Common myeloid progenitor, CD34-positive (primary cell): ENCODE measurements at places on chromosomes 16 and 17.

GRCh38 chr16:57621521-57622271 lies 6.7 kb upstream of the ADGRG1 start:
- no peak for DNase-seq

- DNase-seq = no peak
These were observed 6.1 kb downstream of the PIK3R5 start for GRCh38 chr17:8959312-8959918.

GRCh38 chr16:57592591-57593003 lies 35.8 kb upstream of the ADGRG1 start:
- DNase-seq = peak; percentile 85

GRCh38 chr17:38967290-38967738 lies at the start of gene FBXO47:
FBXO47 (minus strand) TSS chr17:38967403; CDS start chr17:38963025, 4,378 bp downstream.
- DNase-seq = peak; percentile 93

GRCh38 chr17:14904386-14904785 lies 360.7 kb downstream of the PMP22 start:
- DNase-seq = peak; percentile 68

GRCh38 chr16:72921620-72922019 lies 126.3 kb downstream of the ZFHX3 start:
- DNase-seq = no peak

DNA sequence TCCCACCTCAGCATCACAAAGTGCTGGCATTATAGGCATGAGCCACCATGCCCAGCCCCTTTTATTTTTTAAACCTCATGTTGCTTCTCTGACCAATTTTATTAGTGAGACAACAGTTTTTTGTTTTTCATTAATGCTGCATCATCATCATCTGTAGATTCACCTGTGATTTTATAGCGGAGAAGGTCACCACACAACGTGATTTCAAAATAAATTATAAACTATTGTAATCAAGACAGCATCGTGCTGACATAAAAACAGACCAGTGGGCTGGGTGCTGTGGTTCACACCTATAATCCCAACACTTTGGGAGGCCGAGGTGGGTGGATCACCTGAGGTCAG lies 28.7 kb upstream of the METTL9 start:
- DNase-seq = no peak

DNA sequence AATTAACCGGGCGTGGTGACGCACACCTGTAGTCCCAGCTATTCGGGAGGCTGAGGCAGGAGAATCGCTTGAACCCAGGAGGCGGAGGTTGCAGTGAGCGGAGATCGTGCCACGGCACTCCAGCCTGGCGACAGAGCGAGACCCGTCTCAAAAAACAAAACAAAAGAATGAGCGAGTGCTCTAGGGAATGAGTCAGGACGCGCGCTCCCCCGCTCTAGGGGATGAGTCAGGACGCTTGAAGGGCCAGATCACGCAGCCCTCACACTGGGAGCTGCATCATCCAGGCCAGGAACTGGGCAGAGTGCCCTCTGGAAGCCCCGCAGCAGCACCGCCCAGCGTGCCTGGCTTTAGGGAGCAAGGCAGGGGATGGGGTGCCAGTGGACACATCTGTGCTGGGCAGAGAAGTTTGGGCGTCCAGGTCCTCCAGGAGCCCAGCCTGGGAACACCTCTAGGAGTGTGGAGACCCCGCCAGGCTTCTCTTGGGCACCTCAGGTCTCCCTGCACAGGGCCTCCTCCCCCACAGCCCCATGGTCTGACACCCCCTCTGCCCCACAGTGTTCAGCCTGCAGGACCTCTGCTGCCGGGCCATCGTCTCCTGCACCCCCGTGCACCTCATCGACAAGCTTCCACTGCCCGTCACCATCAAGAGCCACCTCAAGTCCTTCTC lies 3.9 kb upstream of the WFIKKN1 start:
- DNase-seq = no peak

GRCh38 chr16:49537924-49538459 lies 164.4 kb downstream of the C16orf78 start:
- DNase-seq = no peak

DNA sequence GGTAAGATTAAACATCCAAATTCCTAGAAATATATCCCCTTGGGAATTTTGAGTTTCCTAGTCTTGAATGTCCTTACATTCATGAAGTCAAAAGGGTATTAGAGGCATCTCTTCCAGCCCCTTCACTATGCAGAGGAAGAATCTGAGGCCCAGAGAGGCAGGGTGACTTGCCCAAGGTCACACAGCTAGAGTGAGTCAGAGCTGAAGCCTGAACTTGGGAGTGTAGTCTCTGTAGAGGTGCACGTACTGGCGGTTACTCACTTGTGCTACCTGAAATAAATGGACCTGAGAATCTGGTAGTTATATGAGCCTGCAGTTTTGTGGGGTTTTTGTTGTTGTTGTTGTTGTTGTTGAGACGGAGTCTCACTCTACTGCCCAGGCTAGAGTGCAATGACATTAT lies 164.0 kb downstream of the XYLT1 start:
- DNase-seq = no peak

- DNase-seq = no peak
These were observed 76.7 kb downstream of the PLD6 start for GRCh38 chr17:17129466-17129865.

GRCh38 chr17:22268214-22268911 lies 576.0 kb downstream of the KCNJ18 start:
- no peak for DNase-seq

DNA sequence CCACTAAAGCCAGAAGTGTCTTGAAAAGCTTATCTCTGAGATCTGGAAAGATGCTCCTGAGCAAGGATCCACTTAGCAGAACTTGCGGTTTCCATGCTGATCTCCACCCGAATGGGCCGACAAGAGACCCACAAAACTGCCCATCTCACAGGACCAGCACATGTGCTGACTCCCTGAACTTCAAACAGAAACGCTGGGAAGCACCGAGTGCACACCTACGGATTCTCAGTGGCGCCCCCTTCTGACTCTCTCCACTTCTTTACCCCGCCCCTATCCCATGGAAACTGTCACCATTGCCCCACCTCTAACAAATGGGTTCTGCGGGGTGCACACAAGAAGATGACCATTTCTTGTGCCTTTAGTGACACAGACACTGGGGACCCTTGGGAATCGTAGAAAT lies 21.4 kb downstream of the CDRT4 start:
- DNase-seq = no peak

GRCh38 chr17:81428516-81428915 lies 33.3 kb downstream of the BAHCC1 start:
- peak; percentile 91 for DNase-seq

DNA sequence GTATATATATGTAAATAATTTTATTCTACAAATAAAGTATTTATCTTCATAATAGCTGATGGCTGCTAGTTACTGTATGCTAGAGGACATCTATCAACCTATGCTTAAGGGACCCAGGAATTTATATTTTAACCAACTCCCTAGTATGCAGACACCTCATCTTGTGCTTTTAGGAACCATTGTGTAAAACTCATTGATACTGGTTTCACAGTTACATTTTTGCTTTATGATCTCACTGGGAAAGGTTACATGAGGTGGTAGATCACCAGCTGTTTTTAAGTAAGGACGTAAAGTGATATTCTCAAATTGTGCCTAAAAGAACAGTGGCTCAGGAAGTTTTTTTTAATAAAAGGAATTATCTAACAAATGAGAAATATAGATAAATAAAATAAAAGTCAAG lies 56.4 kb downstream of the VMP1 start:
- DNase-seq = no peak

GRCh38 chr17:1709971-1710806 lies at the start of gene TLCD2:
TLCD2 (minus strand) TSS chr17:1710377; CDS start chr17:1710242, 135 bp downstream.
- DNase-seq = no peak

GRCh38 chr17:35314415-35315216 lies 58.8 kb downstream of the SLFN11 start:
- no peak for DNase-seq

- no peak for DNase-seq
These were observed 137.8 kb upstream of the CIBAR2 start for GRCh38 chr16:85250147-85250463.

- DNase-seq = peak; percentile 81
These were observed 7.5 kb downstream of the BTBD17 start for GRCh38 chr17:74354123-74354522.

- peak; percentile 28 for DNase-seq
These were observed 60.2 kb upstream of the PHOSPHO1 start for GRCh38 chr17:49290690-49291359.

GRCh38 chr17:5618476-5618875 lies 34.2 kb upstream of the NLRP1 start:
- no peak for DNase-seq

DNA sequence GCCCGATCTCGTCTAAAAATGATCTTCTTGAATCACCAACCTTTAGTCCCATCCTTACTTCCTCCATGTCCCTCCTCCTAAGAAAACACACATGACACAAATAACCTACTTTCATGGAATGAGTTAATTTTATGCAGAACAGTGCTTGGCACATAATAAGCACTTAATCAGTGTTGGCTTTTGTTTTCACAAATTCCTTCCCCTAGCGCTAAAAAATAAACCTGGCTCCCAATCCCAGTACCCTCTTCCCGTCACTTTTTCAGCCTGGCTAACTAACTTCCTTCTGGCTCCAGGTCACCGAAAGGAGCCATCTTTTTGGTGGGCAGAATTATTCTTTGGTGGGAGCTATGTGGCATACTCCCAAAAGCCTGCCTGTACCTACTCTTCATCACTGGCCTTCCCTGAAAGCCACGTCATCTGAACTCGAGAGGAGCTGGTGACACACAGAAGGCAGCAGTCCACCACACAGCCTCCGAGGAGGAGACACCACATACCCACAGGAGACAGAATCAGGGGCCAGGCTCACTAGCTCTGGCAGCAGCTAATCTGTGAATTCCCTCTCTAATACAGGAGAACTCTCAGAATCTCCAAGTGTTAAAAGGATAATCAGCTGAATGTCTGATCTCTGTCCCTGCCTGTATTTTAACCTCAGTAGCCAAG lies 114.5 kb downstream of the SMG6 start:
- DNase-seq = no peak

GRCh38 chr17:65564793-65565192 lies 3.3 kb upstream of the AXIN2 start:
- no peak for DNase-seq

DNA sequence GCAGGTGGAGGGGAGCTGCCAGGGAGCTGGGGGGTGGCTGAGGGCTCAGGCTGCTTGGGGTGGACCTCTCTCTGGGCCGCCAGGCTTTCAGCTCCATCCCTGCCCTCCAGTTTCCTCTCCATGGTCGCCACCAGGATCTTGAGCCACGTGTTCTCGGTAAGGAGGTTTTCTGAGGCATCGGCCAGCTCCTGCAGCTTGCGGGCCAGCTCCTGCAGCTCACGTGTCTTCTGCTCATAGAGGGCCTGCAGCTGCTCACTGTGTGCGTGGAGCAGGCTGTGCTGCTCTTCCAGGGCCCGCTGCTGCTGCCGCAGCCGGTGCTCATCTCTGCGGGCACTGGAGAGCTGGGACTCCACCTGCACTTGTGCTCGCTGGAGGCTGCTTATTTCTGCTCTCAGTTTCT lies 11.0 kb downstream of the SNN start:
- no peak for DNase-seq

- no peak for DNase-seq
These were observed 2.0 kb downstream of the VAMP2 start for GRCh38 chr17:8160741-8161221.

DNA sequence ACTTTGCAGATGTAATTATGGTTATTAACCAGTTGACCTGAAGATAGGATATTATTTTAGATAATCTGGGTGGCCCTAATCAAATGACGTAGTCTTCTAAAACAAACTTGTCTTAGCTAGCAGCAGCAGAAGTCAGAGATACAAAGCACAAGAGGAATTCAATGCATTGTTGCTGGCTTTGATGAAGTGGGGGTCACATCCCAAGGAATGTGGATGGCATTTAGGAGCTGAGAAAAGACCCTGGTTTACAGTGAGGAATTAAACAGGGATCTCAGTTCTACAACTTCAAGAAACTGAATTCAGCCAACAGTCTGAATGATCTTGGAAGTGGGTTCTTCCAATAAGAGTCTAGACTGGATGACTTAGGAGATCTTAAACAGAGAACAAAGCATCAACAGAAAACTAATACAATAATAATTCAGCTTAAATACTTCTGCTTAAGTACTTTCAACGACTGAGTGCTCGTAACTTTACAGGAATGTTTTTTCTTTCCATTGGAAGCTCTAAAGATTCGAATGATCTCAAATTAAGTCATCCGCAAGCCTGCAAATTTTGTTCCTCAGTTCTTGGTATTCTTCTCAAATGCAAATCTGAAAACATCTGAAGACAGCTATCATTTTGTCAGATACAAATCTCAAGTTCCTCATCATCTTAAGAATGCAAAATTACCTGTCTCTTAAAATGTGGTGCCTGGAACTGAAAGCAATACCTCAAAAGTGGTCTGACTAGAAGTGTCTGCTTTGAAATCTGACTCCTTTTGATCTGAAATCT lies 3.3 kb downstream of the C16orf46 start:
- DNase-seq = no peak

- DNase-seq = no peak
These were observed 312.2 kb downstream of the TMEM114 start for GRCh38 chr16:8278031-8278580.

DNA sequence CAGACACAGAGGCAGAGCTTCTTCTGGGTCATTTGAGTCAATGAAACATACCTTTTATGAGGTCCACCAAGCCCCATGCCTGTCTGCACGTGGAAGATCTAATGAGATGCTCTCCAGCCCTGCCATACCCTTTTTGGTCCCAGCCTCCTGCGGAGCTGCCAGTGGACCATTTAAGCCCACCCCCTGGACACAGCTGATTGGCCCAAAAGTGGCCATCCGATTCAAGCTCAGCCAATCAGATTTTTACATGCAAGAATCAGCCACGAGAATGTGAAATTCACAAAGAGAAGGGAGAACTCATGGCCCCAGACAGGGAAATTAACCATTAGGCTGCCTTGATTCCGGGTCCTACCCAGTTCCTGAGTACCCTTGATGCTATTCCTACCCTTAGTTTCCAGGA lies 231.0 kb upstream of the EEF2KMT start:
- no peak for DNase-seq

- DNase-seq = no peak
These were observed 119.2 kb downstream of the AXIN2 start for GRCh38 chr17:65442250-65442649.

DNA sequence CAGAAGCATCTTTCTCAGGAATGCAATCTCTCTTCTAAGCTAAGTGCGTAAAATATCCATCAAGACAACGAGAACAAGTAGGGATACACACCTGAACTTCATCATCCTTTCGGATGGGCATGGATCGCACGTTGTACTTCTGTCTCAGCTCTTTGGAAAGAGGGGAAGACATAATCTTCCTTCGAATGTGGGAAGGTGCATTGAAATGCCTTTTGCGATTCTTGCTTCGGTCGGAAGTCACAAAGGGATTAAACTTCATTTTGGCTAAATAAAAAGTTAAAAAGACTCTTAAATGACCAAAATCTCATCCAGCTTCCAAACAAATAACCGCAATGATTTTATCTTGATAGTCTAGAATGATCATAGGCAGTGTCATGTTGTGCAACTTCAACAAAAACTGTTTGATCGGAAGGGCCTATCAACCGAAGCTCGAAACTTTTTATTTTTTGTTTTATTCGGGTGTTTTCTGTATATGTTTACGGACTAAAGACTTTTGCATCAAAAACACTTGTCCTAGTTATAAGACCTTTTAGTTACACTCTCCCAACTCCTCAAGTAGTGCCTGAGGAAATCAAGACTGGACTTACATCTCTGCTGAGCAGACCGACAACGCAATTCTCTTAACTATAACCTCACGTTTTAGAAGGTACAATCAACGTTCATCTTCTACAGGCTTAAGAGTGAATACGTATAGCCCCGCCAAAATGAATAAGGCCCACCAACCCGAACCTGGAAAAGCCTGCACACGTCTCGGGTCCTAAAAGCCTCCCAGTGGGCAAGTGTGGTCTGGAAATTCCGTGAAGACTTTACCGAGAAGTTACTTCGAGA lies 727 bp downstream of the RPL26 start:
- no peak for DNase-seq
